ENCODE measurements at places on chromosomes 12 and 14.

DNA sequence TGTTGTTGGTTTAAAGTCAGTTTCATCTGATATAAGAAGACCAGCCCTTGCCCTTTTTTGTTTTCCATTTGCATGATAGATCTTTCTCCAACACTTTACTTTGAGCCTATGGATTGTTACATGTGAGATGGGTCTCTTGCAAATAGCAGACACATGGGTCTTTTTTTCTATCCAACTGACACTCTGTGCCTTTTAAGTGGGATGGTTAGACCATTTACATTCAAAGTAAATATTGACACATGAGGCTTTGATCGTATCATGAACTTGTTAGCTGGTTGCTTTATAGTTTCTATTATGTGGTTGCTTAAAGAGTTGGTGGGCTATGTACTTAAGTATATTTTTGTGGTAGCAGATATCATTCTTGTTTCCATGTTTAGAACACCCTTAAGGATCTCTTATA is 213.4 kb upstream of the G2E3 start:
- no peak for DNase-seq

GRCh38 chr12:18798535-18799361 is 60.8 kb downstream of the CAPZA3 start:
- DNase-seq, result no peak

- DNase-seq, result no peak
Measured at GRCh38 chr14:74417611-74418010, 8.4 kb downstream of the SYNDIG1L start.

DNA sequence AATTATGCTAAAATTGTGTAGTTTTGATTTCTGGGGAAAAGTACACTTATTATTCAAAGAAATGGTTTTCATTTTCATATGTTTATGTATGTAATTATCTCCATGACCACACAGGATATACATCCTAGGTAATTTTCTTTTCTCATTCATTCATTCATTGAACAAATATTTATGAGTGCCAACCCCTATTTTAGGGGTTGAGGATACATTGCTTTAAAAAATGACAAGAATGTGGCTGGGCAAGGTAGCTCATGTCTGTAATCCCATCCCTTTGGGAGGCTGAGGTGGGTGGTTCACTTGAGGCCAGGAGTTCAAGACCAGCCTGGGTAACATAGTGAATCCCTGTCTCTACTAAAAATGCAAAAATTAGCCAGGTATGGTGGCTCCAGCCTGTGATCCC is 40.9 kb downstream of the SGPP1 start:
- DNase-seq, result no peak

- DNase-seq, result no peak
Measured at GRCh38 chr12:1655225-1655788, 26.3 kb downstream of the WNT5B start.

DNA sequence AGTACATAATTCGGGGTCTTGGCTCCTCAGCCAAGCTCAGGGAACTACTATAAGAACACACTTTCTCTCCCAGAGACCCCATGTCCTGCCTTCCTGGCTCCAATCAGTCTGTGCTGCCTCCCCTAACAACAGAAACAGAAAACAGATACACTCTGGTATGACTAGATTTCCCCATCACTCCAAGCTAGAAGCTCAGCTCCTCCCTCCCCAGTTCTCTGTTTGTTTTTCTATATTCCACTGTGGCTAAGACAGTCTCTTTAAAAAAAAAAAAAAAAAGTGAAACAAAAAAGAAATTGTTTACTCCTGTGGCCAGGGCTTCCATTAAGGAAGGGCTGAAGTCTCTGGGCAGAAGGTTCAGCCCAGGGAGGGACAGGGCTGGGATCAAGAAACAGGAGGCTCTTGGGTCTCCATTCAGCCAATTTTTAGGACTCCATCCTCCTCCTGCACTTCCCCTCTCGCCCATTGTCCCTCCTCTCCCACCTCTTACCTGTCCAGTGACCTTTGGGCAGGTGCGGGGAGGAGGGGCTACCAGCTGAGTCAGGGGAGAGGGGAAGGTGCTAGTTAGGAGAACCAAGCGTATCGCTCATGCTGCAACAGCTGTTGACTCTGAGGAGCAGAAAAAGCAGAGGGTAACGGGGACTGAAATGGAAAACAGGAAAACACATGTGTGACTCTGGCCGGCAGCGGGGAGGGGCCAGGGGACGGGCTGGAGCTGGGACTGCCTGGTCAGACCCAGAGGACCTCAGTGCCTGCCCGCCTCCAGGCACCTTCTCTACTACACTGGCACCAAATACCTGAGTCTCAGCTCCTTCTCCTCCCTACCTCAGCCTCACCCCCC is 4.1 kb upstream of the SLC7A7 start:
- peak; percentile 91 for DNase-seq

DNA sequence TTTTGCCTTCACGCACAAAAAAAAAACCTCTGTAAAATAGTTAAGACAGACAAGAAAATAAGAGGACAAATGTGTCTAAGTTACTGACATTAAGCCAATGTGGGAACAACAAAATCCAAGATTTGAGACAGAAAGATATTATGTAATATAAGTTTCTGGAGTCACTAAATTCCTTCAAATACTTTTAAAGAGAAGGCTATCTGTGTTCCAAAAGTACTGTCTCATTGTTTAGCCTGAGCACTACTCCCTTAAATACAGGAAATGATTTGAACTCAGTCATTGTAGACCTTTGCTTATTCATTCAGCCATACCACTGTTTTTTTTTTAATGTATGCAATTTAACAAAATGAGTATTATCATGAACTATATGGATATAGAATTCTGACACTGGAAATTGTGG is 82.7 kb upstream of the KITLG start:
- no peak for DNase-seq

GRCh38 chr12:122026706-122027333 is 5.1 kb downstream of the BCL7A start:
- no peak for DNase-seq

DNA sequence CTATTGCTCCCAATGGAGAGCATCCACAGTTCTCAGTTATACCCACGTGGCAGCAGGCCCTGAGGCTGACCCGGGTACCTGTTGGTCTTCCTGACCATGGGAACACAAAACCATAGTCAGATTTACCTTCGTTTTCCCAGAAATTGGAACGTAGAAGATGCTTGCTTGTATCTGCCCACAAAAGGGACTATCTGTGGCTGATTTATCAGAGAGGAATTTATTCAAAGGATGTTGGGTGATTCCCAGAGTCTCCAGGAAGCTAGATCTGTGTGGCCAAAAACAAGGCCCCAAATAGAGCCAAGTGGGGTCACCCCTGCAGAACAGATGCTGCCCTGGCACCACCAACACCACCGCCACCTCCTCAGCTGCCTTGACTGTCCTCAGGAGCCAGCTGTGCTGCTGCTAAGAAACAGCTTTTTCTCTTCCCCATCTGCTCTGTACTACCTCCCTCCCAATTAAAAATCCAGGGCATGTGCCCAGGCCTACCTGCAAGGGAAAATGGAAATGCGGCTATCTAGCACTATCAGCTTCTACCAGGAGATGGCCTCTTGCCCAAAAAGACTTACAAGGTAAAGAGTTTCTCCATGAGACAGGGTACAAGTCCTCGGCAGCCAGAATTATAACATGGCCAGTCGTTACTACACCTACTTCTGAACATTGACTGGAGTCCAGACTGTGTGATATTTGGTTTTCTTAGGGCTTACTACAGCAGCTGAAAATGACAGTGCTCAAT is 128.6 kb upstream of the PLEKHG7 start:
- DNase-seq, result no peak

GRCh38 chr12:89334548-89335169 is 17.6 kb downstream of the DUSP6 start:
- DNase-seq, result peak; percentile 69

- DNase-seq, result peak; percentile 81
Measured at GRCh38 chr14:51228890-51229289, 11.2 kb upstream of the TMX1 start.

DNA sequence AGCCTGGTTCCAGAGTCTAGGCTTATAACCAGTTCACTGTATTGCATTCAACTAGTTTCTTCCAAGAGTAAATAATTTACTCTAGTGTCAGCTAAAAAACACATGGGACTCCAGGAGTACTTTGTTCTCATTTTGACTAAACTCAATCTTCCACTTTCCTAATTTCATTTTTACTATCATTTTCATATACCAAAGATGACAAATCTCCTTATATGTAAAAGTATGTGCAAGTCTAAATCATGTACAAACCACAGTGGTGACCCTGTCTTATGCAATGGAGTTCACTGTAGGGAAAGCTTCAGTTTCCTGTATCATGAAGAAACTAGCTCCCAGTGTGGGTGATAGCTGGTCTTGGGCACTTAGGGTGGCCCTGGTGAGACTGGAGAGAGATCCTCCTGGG is 151.6 kb downstream of the HELB start:
- DNase-seq, result no peak

DNA sequence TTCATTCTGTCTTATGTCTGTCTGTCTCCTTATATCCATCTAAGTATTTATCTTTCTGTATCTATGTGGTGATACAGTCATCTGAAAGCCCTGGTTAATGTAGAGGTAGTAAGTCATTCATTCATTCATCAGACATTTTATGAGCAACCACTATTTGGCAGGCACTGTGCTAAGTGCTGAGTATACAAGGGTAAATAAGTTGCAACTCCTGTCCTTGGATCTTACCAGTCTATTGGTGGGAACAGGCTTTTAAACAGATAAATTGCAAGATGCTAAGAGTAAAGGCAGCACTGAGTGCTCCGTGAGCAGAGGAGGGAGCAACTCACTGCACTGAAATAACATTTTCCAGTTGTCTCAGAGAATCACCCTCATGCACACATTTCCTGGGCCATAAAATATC is 68.6 kb downstream of the TMEM30B start:
- DNase-seq, result no peak

GRCh38 chr12:65334521-65334920 is 56.0 kb downstream of the MSRB3 start:
- DNase-seq, result peak; percentile 43

- no peak for DNase-seq
Measured at GRCh38 chr12:89437231-89437630, 84.9 kb upstream of the DUSP6 start.
